ENCODE measurements at places on chromosomes 1 and 21.
A peak's percentile ranks its signal among the peaks of the same experiment; 100 is the strongest.

DNA sequence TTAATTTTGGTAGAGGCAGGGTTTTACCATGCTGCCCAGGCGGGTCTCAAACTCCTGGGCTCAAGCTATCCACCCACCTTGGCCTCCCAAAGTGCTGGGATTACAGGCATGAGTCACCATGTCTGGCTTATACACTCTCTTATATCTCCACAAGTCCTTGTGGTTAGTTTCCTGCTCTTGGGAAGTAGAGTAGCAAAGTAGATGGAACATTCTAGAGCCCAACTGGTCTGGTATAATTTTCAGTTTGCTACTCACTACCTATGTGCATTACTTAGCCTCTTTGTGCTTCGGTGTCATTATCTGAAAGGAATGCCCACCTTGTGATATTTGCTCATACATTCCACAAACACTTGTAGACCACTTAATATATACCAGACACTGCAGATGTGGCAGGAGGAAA lies 96.6 kb upstream of the IPO9 start:
- no peak for DNase-seq

GRCh38 chr1:223417444-223417843 lies 24.2 kb downstream of the CCDC185 start:
- DNase-seq: no peak

DNA sequence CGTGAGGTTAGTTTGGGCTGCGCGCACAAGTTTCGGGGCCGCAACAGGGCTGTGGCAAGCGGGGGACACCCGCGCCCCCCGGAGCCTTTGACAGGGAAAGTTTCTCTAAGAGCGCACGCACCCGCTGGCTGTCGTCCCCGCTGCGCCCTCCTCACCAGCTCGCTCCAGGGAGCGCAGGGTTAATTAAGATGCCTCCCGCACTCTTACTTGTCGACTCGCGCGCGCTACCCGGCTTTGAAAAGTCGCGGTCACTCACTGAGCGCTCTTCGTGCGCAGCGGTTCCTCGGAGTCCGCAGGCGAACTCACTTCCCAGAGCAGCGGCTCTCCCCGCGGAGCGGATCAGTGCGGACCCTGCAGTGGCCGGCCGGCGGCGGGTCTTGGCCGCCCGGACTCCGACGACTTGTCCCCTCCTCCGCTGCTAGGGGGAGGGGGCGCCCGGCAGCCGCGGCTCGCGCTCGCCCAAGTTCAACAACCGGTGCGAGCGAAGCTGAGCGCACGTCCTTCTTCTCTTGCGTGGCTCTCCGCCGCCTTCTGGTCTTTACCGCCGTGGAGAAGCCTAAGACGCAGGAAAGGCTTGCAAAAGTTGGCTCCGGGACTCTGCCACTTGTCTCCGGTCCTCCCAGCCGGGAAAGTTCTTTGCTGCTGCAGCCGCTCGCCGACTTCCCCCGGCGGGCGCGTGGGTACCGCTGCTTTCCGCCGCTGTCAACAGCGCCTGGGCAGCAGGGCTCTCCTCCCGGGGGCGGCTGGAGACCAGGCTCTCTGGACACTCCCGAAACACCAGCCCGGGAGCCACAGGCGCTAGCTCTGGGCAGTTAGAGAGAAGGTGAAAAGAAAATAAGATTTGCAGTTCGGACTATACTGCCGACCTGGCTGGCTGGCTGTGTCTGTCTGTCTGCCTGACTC lies 506 bp downstream of the JUN start:
- peak; percentile 13 for DNase-seq

DNA sequence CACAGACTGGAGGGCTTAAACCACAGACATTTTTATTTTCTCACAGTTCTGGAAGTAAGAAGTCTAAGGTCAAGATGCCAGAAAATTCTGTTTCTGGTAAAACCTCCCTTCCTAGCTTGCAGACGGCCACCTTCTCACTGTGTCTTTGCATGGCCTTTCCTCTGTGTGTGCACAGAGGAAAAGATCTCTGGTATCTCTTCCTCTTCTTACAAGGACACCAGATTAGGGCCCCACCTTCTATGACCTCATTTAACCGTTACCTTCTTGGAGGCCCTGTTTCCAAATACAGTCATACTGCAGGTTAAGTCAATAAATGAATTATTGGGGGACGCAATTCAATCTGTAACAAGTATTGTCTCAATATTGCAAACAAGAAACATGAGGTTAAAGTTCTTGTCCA lies 63.0 kb upstream of the PRDX6 start:
- no peak for DNase-seq

GRCh38 chr1:150895618-150896017 lies 8.7 kb downstream of the CTXND2 start:
- DNase-seq: no peak

GRCh38 chr1:211559222-211560010 lies 19.5 kb downstream of the SLC30A1 start:
- no peak for DNase-seq

DNA sequence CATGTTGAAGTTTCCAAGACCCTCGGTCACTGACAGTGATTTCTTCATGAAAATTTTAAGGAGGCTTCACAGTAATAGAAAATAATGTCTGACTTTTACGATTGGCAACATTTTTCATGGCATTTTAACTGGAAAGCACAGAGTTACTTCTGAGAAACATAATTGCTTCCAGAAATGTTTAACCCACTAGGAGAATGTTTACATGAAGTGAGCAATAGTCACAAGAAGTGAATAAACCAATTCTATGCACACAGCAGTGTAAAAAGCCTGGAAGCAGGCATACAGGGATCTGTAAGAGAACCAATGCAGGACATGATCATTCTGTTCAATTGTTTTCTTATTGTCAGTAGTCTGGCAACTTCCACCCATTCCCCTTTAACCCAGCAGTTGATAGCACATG lies 316.2 kb upstream of the CXADR start:
- DNase-seq: no peak

DNA sequence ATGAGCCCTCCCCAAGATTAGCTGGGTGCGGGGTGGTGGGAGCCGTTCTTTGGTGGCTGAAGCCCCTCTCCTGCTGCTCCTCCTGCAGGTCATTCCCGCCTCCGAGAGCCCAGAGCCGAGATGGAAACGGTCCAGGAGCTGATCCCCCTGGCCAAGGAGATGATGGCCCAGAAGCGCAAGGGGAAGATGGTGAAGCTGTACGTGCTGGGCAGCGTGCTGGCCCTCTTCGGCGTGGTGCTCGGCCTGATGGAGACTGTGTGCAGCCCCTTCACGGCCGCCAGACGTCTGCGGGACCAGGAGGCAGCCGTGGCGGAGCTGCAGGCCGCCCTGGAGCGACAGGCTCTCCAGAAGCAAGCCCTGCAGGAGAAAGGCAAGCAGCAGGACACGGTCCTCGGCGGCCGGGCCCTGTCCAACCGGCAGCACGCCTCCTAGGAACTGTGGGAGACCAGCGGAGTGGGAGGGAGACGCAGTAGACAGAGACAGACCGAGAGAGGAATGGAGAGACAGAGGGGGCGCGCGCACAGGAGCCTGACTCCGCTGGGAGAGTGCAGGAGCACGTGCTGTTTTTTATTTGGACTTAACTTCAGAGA lies 448 bp downstream of the G0S2 start:
- no peak for DNase-seq

DNA sequence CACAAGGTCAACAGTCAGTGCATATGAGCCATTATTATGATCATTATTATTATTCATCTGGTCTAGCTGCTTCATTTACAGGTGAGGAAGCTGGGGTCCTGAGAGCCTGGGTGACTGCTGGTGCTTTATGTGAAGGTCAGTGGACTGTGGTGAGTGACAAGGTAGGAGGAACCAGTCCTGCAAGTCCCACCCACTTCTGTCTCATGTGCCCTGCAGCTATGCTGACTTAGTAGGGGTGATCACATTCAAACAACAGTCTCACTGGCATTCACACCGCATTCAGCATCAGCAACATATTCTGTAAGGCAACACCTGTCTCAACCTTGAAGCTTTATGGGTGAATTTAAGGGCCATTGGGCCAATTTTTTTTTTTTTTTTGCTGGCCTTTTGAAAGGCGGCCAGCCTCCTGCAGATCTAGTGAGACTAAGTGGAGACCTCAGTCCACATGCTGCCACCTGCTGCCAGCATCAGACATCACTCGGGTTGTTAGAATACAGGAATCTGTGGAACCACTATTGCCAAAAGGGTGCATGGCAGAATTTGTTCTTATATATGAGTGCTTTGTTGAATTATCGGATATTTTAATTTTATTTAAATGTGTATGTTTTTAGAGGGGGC lies 59.9 kb upstream of the CACNA1E start:
- no peak for DNase-seq

DNA sequence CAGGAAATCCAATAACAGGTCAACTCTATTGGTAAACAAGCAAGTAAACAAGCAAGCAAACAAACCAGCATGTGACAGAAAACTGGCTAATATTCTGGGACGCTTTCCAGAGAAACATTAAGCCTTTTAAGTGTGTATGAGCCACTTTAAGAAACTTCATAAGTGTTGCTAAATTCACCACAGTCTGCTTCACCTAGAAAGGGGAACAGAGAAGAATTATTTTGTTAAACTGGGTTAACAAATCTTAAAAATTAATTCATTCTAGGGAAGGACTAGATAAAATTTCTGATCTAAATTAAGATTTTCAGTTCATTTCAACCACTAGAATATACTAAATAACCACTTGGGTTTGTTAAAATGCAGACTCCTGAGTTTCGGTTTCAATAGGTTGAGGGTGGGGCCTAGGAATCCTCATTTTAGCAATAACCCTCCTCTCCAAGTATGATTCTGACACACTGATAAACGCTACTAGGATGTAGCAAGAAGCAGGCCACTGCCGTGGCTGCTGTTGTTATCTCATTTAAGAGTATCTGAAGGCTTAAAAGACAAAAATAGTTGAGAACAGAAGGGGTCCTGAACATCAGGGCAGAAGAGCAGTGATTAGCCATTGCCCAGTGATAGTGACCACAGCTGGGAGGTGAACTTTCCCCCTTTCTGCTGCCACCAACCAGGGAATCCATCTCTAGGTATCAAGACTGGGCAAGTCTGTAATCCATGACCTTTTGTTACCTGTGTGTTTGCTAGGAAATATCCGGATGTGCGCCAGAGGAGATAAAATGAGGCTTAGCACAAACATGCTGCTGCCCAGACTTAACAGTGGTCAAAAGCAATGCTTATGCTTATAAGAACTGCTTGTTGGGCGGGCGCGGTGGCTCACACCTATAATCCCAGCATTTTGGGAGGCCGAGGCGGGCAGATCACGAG lies 11.2 kb downstream of the CREG1 start:
- no peak for DNase-seq

- DNase-seq: no peak
Measured at GRCh38 chr1:232459087-232459486, 170.8 kb downstream of the SIPA1L2 start.

GRCh38 chr1:205991237-205991636 lies 12.0 kb downstream of the RAB7B start:
- DNase-seq: no peak

GRCh38 chr1:67684526-67685066 lies 405 bp upstream of the GADD45A start:
- DNase-seq: no peak

DNA sequence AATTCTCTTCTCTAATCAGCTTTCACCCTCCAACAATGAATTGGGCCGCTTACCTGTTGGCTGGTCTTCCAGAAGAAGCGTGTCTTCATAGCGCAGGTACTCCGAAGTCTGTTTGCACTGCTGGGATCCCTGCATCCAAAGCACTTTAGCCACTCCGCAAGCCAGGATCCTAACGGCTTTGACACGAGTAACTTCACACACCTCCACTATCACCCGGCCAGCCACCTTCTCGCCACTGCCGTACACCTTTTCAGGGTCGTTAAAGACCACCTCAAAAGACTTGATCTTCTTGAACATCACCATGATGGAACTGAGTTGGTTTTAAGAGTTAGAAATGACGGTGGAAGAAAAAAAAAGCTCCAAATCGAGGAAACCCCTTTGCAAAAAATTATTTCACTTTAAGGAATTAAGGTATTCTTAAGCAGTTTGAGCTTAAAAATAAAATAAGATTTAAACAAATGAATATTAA lies 381 bp downstream of the TXNIP start:
- DNase-seq: no peak

DNA sequence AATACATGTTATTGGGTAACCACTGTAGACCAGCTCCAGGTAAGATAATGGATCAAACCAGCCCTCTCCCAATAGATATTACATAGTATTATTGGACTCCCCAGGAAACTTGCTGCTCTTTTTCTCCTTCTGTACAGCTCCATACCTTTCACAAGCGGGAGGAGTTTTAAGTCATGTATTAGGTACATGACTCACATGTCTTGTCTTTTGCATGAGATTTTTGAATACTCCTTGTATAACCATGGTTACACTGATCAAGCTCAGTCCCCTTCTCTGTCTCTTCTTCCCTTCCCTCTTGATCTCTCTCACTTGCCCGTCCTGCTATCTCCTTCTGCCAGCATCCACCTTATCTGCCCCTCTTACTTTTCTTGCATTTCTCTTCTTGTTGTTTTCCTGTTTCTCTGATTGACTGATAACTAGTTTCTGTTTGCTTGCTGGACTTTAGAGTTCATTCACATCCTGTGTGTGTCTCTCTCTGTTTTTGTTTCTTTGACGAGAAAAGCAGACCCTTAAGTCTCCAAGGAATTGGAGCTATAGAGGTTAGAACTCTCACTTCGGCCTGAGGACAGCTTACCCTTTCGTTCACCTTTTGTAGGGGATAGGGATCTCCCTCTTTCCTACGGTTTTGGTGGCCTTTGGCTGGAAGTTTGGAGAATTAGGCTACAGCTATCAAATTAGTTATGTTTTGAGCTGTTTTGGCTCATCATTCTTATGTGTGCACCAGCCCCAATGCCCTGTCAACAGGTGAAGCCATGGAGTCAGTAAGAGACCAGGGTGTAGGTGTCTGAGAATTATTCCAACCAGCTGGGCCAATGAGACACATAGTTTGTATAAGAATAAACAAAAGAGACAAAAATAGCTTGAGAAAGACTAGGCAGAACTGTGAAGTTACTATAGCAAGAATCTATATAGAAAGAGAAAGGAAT lies 49.0 kb upstream of the ASB17 start:
- no peak for DNase-seq

GRCh38 chr21:36354918-36355680 lies 30.1 kb upstream of the CHAF1B start:
- no peak for DNase-seq

- no peak for DNase-seq
Measured at GRCh38 chr21:22319435-22319834, 1321.2 kb downstream of the NCAM2 start.

DNA sequence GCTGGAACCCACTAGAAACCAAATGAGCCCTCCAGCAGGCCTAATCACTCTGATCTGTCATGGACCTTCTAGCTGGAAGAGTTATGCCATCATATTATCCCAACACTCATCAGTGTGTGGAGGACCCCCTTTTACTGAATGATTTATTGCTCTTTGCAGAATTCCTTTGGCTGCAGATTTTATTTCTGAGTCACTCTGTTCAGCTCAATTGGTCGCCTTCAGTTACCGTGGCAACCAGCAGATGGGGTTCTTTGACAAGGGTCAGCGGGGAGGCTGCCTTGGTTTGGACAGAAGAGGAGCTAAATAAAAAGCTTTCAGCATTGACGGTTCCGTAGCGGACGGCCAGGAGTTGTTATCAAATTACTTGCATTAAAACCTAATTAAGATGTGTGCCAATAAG lies 220.1 kb downstream of the SDCCAG8 start:
- no peak for DNase-seq

DNA sequence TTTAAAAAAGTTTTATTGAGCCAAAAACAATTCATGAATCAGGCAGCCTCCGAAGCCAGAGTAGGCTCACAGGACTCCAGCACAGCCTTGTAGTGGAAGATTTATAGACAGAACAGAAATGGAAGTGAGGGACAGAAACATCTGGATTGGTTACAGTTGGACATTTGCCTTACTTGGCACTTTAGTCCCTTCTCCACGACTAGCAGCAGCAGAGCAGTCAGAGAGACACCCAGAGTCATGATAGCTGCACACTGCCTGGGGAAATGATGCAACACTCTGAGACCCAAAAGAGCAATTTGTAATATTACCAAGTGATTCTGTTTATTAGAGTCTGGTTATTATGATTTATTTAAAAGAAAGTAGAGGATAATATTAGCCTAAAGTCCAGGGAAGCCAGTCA lies 72.2 kb upstream of the KRTAP11-1 start:
- DNase-seq: no peak
